ENCODE measurements at places on chromosomes 3 and 15.

DNA sequence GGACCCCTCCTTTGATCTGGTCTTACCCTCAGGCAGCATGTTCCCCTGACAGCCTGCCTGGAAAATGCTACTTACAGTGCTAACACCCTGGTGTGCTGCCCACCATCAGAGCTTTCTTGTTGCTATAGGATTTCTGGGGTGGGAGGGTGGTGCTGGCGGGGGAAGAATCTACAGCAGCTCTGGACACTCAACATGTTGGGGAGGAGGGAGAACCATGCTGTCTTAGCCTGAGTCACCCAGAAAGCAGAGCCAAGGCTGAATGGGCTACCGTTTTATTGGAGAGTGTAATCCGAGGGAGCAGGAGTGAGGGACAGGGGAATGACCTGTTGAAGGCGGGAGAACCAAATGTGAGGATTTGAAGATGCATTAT is 45.6 kb downstream of the MFSD1 start:
- no peak for DNase-seq

GRCh38 chr3:182755308-182755707 is 38.0 kb upstream of the ATP11B start:
- DNase-seq = no peak

GRCh38 chr3:124860599-124860998 is 26.6 kb downstream of the ITGB5 start:
- DNase-seq = no peak

GRCh38 chr15:25508369-25509002 is 69.7 kb upstream of the UBE3A start:
- DNase-seq = no peak

All from spinal cord (tissue), 10 donors.